ENCODE measurements at places on chromosomes 1 and 21. TPM values are rescaled to one million over a fixed set of nuclear protein-coding genes. Genes with fewer than 3 reads are reported as not detected.
A peak's percentile ranks its signal among the peaks of the same experiment; 100 is the strongest.

DNA sequence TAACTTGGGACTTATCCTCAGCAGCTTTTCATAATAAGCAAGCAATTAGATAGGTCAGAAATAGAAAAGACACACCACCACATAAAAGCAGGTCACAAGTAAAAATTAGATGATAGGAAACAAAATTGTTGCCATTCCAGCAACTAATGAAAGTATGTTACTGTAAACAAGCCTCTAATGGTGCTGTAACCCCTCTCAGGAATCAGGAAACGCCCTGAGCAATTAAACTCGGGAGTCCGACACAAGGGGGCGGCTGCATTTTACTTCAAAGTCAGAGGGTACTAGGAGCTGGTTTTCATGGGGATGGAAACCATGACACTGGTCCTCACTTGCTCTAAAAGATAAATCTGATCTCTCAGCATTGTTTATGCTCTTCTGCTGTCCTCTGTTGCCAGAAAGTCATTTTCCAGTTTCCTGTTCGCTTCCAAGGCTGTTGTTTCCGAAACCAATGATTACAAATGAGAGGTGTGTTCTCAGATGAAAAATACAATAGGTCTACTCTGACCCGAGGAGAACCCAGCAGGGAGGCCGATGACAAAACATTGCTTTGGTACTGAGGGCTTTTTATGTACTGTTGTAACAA lies 93.4 kb downstream of the TGFBR3 start:
- no peak for DNase-seq

- no peak for DNase-seq
Observed at GRCh38 chr1:36536727-36537126, 54.0 kb upstream of the CSF3R start.

Gene AMPD1
- not detected for total RNA-seq

GRCh38 chr1:227299241-227299627 lies 19.1 kb downstream of the CDC42BPA start:
- peak; percentile 36 for DNase-seq

Gene CENPS
- 28.5 TPM for total RNA-seq

GRCh38 chr21:26715116-26715515 lies 130.1 kb downstream of the ADAMTS1 start:
- no peak for DNase-seq

Gene DNALI1
- 5.9 TPM for total RNA-seq

Gene CELA3A
- total RNA-seq: not detected

All from RPMI7951 (cell line).